SK-MEL-5 (cell line): ENCODE measurements at places on chromosomes 5 and 9. TPM values are rescaled to one million over a fixed set of nuclear protein-coding genes. Genes with fewer than 3 reads are reported as not detected.

GRCh38 chr5:34891981-34892380 lies 23.3 kb downstream of the RAD1 start:
- no peak for DNase-seq

The FLT4 gene
- 0.58 and 2.0 TPM in 2 replicates for total RNA-seq

DNA sequence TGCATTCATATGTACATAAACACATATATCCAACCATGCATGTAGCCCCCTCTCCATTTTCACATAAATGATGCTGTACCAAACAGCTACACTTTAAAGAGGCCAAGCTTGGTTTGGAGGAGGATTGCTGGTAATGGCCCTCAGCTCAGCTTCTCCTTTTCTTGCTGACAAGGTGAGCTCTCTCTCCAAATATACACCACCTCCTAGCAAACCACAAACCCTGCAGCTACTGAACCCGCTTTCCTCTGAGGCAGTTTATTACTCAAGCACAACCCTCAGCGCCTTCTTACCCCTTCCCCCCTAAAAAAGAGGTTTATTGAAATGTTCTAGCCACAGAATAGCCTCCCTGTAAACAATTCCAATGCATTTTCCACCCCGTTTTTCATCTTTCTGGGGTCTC lies 54.0 kb downstream of the ALG2 start:
- no peak for DNase-seq

The GABRA6 gene
- not detected in 2 replicates for total RNA-seq

- no peak for DNase-seq
These were observed 977 bp upstream of the DPP7 start for GRCh38 chr9:137115394-137116026.

DNA sequence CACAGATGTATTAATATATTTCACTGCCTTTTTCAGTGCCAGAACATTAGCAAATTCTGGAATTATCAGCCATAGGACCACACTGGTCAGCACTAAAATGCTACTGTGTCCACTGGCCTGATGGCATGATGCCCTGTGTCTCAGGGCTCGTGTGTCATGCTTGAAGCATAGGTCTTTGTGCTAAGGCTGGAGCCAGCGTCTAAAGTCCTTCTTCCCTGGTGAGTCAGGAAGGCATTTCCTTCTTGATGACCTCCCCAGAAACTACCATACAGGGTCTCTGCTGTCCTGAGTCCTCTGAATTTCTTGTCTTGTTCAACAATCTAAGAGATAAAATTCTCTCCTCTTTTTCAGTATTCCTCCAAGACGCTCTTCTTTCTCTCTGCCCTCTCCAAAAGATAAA lies 489.9 kb downstream of the PSAT1 start:
- DNase-seq, result no peak

DNA sequence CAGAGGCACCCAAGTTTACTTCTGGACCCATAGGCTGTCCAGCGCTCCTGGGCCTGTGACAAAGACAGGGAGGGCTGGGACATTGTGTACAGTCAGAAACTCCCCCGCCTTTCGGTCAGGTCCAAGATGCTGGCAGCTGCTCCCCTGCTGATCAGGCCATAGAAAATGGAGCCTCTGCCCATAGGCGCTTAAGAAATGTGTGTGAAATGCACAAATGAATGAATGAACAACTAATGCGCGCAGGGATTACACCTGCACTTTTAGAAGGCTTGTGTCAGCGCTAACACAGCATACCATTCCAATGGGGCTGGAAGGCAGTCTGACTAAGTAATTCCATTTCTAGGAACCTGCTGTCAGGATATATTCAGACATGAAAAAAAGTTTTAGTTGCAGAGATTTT lies 16.3 kb downstream of the PTPN3 start:
- no peak for DNase-seq

DNA sequence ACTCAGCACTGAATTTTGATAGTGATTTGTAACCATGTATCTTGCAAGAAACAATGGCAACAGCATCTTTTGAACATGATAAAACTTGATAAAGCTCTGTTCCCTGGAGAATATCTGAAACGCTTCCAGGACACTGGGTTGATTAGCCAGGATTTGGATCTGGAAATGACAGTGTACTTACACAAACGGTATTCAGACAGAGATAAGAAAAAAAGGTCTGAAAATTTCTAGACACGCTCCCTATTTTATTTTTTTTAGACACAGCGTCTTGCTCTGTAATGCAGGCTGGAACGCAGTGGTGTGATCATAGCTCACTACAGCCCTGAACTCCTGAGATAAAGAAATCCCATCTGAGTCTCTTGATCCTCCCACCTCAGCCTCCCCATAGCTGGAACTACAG lies 109.0 kb downstream of the GNAQ start:
- no peak for DNase-seq

The ZNF622 gene
- 107 and 112 TPM in 2 replicates for total RNA-seq

GRCh38 chr5:31948006-31948405 lies 226.1 kb downstream of the GOLPH3 start:
- no peak for DNase-seq

- no peak for DNase-seq
These were observed 133.3 kb upstream of the TRPM3 start for GRCh38 chr9:71254592-71255277.

DNA sequence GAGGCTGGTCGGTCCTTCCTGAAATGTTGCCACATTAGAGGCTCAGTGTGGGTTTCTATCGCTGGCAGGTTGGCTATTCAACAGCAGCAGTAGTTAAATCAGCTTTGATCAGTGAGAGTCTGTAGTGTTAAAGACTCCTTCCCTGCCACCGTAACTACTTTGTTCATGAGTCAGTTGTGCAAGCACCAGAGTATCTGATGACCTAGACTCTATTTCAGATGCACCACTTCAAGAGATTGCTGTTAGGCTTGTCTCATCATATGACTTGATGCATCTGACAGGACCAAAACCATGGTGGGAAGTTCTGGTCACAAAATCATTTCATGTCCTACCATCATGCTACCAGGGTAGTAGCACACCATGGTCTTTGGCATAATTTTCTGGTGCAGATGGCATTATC lies 482.7 kb upstream of the MPDZ start:
- no peak for DNase-seq
